ENCODE measurements at places on chromosomes 11 and 22.

DNA sequence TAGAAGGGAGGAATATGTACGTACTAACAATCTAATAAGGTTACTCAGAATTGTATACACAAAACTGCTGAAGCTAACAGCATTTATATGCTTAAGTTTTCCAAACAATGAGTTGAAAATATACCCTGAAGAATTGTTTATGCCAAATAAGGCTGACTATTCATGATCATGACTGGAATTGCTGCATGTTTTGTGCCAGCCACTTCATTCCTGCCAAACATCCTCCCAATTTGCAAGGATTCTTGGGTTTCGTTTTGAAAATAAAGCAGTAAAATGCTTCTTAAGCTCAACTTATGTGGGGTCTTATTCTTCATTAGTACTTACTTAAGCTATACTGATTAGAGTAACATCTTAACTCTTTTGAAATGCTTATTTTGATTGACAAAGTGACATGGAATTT, 149.0 kb downstream of the SPON1 start:
- DNase-seq = peak; percentile 4

DNA sequence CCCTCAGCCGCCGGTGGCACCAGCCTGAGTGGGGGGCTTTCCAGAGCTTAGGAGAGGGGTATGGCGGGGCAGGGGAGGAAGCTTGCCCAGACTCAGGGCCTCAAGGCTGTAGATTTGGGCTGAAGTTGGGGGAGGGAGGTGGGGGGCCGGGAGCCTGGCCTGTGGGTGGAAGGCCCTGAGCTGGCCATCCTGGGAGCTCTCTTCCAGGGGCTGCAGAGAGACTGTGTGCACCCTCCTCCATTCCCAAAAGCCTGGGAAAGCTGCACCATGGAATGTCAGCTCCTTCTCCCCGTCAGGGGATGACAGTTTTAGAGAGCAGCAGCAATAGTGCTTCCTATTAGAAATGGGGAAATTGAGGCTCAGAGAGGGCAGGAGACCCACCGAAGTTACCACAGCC, 1.0 kb downstream of the SYT12 start:
- DNase-seq = no peak

- peak; percentile 19 for DNase-seq
Observed at GRCh38 chr11:3947061-3947460, 91.6 kb downstream of the STIM1 start.

DNA sequence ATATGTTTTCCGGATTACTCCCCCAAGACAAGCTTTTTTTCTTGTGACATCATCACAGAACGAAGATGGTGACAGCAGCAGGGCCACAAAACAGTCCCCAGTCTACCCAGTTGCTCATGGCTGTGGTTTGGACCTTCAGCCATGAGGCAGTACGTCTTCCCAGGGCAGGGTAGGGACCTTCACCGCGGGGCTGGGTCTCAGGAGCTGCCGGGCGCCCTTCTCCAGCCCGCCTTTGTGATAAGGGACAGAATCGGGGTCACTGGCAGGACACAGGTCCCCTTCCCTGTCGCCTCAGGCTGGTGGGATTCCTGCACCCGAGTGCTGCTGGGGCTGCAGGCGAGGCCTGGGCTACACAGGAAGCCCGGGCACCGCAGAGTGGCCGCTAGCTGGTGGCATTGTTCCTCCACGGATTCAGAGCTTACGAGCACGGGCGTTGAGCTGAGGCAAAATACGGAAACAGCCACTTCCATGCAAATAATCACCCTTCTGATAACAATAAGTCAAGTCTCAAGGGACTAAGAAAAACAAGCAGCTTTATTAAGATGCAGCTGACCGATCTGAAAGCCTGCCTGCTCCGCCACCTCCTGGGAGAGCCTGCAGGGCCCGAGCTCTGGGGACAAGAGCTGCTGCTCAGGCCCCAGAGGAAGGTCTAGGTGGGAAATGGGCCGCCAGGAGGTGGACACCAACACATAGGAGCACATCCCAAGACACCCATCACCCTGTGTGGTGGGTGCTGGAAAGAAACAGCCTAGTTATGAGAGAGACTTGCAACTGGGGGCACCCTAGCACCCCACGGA, 12.3 kb downstream of the TBX1 start:
- no peak for DNase-seq

GRCh38 chr22:50309601-50309991, 2.1 kb upstream of the PLXNB2 start:
- DNase-seq = no peak

GRCh38 chr22:20509344-20510047, 2.1 kb downstream of the MED15 start:
- peak; percentile 82 for DNase-seq

- peak; percentile 34 for DNase-seq
Observed at GRCh38 chr22:50190182-50190940, 4.6 kb downstream of the TRABD start.

GRCh38 chr11:47768101-47768612, 1.0 kb upstream of the FNBP4 start:
- DNase-seq = peak; percentile 86

DNA sequence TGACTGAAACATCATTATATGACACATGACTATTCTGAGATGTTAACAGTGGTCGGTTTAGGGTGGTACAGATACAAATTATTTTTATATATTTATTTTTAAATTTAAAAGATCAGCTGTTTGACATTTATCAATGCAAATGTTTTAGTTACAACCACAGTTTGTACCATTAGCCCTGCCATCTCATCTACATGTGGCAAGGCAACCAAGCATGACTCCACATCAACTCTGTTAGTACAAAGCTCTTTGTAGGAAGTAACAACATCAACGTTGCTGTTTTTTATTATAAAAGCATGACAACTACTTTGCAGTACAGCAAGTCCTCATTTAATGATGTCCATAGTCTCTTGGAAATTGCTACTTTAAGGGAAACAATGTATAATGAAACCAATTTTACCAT, 40.8 kb downstream of the ENTHD1 start:
- no peak for DNase-seq

GRCh38 chr11:115255006-115255762, 249.0 kb downstream of the CADM1 start:
- DNase-seq = no peak

DNA sequence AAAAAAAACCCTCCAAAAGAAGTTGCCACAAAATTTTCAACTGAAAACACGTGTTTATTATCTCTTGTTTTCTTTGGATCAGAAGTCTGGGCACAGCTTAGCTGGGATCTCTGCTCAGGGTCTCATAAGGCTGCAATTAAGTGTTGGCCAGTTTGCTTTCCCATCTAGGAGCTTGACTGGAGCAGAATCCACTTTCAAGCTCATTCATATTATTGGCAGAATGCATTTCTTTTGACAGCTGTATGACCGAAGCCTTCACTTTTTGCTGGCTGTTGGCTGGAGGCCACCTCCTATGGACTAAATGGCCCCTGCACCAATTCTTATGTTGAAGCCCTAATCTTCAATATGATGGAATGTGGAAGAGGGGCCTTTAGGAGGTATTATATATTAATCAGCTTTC, 139.6 kb downstream of the DDX10 start:
- no peak for DNase-seq

DNA sequence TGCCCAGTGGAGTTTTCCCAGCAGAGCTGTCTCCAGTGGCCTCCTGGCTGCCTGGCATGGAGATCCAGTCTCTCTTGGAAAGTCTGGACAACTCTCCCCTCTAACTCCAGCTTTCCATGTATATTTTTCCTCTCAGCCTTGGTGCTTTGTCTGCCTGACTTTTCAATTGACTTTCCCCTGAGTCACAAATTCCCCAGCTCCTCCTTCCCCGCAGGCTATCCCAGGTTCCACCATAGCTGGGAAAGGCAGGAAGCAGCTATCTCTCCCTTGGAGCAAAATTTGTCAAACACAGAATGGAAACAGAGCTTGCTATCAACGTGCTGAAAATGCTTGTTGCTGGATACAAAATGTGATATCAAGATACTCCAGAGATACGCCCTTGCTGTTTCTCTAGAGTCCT, 384.8 kb downstream of the TMEM135 start:
- DNase-seq = no peak

DNA sequence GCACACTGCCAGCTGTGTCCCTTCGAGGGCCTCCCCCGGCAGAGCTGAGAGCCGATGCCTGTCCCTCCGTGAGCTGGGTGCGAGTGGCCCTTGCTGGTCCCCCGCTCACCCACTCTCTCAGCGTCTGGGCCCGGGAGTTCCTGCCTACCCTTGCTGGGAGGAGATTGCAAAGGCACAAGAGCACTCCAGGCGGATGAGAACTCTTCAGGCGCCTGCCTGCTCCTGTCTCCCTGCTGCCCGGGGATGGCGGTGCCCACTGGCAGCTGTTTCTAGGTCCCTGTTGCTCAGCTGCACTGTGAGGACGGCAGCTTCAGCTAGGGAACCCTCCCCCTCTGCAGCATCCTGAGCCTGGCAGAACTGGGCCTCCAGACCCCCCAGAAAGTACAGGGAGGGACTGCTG, 61.1 kb downstream of the FLRT1 start:
- DNase-seq = no peak

GRCh38 chr11:69518081-69518950, 36.9 kb downstream of the LINC01488 start:
- DNase-seq = no peak

DNA sequence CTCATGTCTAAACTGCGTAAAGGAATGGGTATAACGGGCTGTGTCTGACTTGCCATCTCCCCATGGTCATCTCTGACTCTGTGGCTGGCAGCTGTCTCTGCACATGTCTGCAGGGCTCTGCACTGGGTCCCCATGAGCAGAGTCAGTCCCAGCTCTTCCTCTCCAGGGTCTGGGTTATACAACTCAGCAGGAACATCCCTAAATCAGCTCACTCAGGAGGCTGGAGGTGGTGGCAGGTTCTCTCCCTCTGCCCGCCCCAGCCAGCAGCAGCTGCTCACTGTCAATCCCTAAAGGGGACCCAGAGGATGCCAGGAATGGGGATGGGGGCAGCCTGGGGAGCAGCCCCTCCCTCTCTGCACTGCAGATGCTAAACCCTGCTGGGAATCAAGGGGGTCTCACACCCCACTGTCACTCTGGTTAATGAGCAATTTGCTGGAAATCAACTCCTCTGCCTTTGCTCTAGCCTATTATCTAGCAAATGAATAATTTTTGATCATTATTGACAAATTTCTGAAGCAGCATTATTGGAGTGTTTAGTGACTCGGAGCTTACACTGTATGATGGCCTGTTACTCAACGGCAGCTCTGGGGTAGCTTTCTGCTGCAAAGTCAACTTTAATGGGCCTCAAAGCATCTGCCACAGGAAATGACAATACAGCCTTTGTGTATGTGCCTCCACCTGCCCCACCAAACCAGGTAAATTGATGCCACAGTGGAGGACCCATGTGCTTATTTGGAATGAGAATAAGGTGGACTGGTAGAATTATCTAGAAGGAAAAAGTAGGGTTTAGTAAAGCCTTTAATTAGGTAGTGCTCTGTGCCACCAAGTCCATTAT, 55.7 kb upstream of the SHANK2 start:
- no peak for DNase-seq

DNA sequence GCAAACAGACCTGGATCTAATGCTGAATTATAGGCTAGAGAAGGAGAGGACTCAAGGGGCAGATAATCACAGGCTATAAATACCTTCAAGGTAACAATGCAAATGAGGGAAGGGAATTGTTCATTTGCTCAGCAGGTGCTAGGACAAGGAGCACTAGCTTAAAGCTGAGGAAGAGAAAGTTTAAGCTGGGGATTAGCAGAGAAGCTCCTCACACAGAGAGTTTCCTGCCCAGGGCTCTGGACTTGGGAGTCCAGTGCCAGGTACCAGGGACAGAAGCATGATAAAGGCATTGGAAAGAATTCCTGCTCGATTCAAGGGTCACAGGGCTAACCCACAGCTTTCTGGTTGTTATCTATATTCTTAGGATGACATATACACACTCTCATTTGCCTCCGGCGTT, 509.9 kb downstream of the NTM start:
- DNase-seq = no peak

DNA sequence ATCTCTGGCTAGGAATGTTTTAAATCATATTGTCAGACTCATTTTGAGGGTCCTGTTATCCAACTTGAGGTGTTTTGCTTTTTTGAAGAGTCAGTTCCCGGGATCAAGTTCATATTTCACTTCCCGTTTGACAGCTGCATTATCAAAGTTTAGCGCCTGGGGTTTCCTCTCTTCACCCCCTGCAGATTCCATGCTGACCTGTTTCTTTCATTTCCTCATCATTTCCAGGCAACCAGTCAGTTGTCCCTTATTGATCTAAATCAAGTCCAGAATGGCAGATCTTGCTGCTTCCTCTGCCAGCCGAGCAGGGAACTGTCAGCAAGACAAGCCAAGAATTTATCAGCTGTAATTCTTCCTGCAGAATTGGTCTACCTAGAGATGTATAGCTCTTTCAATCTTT, 197.6 kb upstream of the SYN3 start:
- DNase-seq = peak; percentile 3

GRCh38 chr11:40421208-40421981, 1038.1 kb downstream of the LRRC4C start:
- no peak for DNase-seq

- DNase-seq = no peak
Observed at GRCh38 chr22:50626314-50626849, 1.6 kb downstream of the ARSA start.

DNA sequence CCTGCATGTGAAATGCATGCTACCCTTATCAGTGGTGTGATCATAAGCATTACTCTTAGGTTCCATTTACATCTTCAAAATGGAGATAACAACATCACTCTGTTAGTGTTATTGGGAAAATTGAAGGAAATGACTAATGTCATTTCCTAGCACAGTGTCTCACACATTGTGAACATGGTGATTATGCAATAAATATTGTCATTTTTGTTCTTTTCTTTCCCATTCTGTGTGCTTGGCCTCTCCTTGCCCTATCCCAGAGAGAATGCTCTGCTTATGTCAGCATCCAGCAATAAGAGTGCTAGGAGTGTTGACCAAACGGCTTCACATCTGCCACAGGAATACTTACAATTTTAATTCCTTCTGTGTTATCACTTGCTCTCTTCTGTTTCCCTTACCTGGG, 1024.1 kb upstream of the CCDC90B start:
- no peak for DNase-seq

- DNase-seq = peak; percentile 37
Observed at GRCh38 chr22:32660292-32660691, 141.2 kb upstream of the TIMP3 start.

DNA sequence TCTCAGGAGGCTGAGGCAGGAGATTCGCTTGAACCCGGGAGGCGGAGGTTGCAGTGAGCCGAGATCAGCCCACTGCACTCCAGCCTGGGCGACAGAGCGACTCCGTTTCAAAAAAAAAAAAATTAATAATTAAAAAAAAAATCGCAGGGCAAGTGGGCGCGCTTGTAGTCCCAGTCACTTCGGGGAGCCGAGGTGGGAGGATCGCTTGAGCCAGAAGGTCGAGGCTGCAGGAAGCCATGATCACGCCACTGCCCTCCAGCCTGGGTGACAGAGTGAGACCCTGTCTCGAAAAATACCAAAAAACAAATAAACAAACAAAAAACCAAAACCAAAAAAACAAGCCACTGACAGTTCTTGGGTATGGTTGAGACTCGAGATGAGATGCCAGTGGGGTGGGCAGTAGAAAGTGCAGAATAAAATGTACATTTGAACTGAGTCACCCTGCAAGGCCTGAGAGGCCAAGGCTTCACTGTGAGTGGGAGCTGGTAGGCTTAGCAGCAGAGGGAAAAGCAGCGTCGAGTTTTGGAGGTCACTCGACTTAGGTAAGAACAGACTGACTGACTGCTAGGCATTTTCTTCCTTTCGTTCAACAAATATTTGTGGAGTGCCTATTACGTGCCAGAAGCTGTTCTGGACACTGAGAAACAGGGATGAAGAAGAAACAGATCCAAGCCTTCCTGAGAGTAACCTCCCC, 635 bp upstream of the LDHA start:
- no peak for DNase-seq

All from pons (tissue), 1 donor.